ENCODE measurements at places on chromosomes 2 and 18.

DNA sequence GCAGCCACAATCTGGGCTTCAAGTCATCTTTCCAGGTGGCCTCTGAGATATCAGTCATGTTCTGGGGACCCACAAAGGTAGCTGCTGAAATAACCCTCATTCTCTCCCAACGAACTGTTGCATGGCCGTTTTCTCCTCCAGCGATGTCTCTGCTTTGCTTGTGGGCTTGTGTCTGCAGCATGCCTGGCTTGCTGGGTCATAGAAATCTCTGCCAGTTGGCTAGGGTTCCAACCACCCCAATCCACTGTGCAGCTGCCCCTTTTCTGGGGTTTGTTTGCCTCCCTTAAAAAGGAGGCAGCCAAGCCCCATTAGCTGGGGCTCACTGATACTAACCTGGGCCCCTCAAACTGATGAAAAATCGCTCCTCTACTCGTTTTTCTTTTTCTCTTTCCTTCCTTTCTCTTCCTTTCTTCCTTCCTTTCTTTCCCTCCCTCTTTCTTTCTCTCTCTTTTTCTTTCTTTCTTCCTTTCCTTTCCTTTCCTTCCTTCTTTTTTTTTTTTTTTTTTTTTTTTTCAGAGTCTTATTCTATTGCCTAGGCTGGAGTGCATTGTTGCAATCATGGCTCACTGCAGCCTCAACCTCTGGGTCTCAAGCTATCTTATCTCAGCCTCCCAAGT lies 680.0 kb downstream of the EPHA4 start:
- DNase-seq: no peak

DNA sequence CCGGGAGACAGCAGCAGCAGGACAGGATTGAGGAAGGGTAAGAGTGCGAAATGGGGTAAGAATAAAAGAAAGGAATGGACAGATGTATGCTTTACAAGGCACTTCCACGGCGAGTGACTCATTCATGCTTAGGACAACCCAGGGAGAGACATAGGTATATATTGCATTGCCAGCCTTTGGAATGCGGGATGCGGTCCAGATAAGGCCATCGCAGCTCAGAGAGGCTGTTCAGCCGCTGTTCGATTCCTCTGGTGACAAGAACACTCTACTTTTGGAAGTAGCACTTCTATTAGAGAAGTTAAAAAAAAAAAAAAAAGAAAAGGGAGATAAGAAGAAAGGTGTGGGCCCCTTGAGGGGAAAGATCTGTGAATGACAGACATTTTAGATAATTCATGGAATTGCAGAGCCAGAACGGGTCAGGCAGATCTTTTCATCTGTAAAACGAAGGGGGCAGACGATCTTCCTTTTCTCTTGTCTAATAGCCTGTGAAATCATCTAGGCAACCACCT lies 819 bp upstream of the NCOA1 start:
- DNase-seq: no peak

DNA sequence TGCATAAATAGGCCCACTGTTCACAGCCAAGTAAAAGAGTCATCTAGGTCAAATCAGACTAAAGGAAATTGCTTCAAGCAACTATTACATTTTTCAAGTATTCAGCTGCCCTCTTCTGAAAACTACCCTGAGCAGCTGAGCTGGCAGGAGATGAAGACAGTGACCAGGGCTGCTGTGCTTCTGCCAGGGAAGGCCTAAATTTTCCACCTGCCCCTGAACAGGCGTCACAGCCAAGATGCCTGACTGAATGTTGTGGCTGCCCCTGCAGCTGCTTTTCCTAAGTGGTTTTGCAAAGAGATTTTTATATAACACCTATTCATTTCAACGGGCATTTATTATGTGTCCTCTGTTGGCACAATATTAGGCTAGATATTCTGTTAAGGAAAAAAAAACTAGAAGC lies 96.7 kb upstream of the RPE start:
- DNase-seq: no peak

DNA sequence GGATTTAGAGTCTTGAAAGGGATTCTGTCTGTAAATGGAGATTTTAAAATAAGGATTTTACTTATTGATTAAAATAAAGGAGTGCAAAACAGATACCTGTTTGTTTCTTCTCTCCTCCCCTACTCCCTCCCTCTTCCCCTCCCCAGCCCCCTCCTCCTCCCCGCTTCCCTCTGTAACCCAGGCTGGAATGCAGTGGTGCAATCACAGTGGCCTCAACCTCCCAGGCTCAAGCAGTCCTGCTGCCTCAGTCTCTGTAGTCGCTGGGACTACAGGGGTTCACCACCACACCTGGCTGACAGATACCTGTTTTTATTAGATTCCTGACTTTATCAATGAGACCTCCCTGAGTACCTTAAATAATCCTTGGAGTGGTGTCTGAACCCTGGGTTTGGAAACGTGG lies 57.1 kb downstream of the OXER1 start:
- no peak for DNase-seq

DNA sequence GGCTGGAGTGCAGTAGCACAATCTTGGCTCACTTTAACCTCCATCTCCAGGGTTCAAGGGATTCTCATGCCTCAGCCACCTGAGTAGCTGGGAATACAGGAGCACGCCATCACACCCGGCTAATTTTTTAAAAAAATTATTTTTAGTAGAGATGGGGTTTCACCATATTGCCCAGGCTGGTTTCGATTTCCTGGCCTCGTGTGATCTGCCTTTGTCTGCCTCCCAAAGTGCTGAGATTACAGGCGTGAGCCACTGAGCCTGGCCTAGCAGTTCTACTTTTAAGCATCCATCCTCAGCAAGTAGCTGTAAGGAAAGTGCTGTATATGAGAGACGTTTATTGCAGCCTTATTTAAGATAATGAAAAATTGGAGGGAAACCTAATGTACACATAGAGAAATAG lies 79.7 kb downstream of the ZDBF2 start:
- no peak for DNase-seq

- peak; percentile 21 for DNase-seq
Measured at GRCh38 chr2:136394136-136395060, 276.4 kb upstream of the CXCR4 start.

DNA sequence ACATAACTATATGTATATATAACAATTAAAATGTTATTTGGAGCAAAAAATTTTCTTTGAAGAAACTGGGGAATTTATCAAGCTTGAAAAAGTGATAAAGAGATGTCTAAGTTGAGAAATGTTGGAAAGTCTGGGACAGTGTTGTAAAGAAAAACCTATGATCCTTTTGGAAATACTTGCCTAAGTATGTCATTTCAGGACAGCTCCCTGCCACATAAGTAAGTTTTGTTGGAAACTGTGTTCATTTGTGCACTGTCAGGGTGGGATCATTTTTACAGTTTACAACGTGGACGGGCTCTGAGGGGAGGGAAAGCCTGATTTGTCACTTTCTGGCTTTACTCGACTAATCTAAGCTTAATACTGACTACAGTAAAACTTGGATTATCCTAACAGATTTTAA lies 10.4 kb upstream of the COL3A1 start:
- no peak for DNase-seq

DNA sequence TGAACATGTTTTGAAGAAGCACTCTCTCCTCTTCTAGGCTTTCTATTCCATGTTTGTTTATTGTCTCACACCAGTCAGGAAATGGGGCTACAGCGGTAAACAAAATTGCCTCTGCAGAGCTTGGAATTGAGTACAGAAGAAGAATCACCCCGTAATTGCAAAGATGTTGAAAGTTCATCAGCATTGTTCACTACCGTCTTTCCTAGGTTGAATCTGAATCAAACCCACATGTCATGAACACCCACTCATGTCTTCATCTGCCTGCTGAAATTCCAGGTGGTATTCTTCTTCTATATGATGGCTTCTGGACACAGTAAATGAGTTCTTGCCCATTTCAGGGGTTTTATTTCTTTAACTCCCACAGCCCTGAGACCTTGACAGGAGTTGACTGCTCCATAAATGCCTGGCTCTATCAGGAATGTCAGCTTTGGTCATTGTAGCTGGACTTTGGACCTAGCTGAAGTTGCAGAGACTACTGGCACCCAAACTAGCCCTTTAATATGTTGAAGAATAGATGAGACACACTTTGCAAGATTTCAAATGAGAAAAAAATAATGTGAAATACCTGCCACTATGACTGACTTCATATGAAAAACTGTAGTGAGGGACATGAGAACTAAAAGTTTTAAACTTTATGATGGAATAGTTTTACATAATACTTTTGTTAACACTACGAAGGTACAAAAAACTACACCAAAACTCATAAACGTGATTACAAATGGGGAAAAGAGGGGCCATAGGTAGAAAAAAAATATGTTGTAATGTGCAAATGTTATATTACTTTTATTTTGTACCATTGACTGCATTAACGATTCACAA lies 1235.3 kb upstream of the ZEB2 start:
- no peak for DNase-seq

GRCh38 chr2:205681401-205682238 lies 681 bp upstream of the NRP2 start:
- no peak for DNase-seq

DNA sequence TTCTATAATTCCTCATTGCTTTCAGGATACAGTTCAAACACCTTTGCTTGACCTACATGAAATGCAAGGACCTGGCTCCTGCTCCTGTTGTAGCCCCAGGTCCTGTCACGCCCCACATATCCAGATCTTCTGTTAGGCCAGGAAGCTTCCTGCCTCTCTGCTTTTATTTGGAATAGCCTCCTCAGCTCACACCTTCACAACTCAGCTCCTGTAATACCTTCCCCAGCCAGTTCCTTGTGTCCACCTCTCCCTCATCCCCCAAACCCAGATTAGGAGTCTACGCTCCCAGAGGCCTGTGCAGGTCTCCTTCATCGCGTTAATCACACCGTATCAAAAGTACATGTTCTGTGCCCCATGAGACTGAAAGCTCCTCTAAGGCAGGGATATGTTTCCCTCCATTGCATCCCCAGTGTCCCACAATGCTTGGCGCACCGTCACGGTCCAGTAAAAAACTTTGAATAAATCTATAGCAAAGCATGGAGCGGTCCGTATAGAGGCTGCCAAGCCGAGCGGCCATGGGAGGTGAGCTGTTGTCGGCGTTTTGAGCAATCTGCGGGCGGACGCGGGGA lies 371 bp downstream of the MDH1B start:
- no peak for DNase-seq

DNA sequence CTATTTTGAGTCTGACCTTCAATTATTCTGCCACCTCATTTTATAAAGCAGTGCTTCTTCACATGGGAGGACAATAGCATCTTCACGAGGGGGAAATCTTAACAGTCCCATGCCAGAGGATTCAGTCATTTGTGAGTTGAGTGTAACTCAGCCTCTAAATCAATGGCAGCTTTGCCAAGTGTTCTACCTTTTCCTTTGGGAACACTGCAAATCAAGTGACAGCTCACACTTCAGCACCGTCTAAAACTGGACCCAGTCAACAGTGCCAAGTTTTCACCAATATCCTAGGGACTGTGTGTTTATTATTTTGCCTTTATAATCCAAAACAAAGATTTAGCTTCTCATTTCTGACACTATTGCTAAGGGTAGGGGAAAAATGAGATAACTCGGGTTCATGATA lies 133.6 kb downstream of the FIGN start:
- no peak for DNase-seq

- peak; percentile 80 for DNase-seq
Measured at GRCh38 chr2:86623494-86624266, at the start of gene RNF103. TSS of gene RNF103 (minus strand) at chr2:86623865. CDS start at chr2:86622886, 979 bp downstream.

- DNase-seq: no peak
Measured at GRCh38 chr2:154600927-154601494, 97.5 kb upstream of the KCNJ3 start.

GRCh38 chr2:234308073-234308812 lies 188.6 kb downstream of the ARL4C start:
- no peak for DNase-seq

GRCh38 chr2:180002198-180002770 lies 4.8 kb downstream of the CWC22 start:
- DNase-seq: peak; percentile 70
